ENCODE measurements at places on chromosomes 1 and 21. TPM values are rescaled to one million over a fixed set of nuclear protein-coding genes. Genes with fewer than 3 reads are reported as not detected.

GRCh38 chr1:66540434-66541032 lies 6.6 kb downstream of the SGIP1 start:
- DNase-seq: no peak

GRCh38 chr1:19762175-19762779 lies 37.4 kb downstream of the TMCO4 start:
- no peak for DNase-seq

GRCh38 chr1:169623132-169623926 lies 6.6 kb downstream of the SELP start:
- DNase-seq: no peak

Gene SLAMF6
- total RNA-seq: not detected

GRCh38 chr1:159088050-159088449 lies 11.5 kb upstream of the AIM2 start:
- DNase-seq: no peak

DNA sequence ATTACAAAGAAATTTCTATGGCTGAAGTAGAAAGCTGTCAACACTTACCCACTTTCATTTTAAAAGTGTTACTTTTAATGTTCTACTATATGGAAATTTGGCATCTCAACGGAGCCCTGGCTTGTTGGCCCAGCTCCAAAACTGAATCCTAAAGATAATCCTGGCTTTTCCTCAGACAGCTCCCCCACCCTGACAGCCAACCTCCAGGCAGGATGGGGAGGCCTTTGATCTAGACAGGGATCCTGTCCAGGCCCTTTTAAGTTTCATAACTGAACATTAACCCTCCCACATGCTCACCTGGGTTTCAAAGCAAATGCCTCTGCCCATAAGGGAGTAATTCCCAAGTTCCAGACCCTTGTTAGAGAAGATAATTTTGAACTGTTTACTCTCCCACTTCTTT lies 99.3 kb upstream of the RALGPS2 start:
- DNase-seq: no peak

GRCh38 chr1:154970631-154971340 lies at the start of gene SHC1:
SHC1 (minus strand) TSS chr1:154970747; CDS start chr1:154970526, 221 bp downstream.
- peak; percentile 99 for DNase-seq

Gene PEX19
- 49.8 TPM for total RNA-seq

Gene KRTAP12-2
- not detected for total RNA-seq

DNA sequence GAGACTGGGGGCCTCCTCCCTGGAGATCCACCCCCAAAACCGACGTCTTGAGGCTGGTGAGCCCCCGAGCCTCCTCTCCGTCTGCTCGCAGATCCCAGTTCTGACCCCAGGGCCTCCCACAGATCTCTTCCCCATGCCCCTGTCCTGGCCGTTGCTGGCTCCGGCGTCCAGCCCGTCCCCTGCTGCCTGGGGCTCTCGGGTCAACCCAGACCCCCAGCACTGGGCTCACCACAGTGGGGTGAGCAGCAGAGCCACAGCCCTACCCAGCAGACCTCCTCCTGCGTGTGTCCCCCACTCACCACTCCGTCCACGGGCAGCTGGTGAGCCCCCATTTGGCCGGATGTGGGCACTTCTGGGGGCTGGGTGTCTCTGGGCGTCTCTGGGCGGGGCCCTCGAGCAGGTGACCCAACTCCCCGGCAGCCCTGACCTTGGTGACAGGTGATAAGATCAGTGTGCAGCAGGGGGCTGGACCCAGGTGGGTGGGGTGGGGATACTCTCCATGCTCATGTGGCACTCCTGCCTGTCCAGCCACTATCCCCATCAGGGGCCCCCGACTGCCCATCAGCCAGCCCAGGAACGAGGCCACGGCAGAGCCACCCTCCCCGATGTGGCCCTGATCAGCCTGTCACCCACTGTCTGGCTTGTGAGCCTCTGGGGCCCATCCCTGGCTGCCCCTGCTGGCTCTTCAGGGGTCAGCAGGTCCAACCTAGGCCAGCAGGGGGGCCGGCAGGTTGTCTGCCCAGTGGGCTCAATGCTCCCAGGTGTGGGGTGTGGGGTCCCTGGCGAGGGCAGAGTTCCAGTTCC lies 709 bp downstream of the TNFRSF14 start:
- DNase-seq: no peak

DNA sequence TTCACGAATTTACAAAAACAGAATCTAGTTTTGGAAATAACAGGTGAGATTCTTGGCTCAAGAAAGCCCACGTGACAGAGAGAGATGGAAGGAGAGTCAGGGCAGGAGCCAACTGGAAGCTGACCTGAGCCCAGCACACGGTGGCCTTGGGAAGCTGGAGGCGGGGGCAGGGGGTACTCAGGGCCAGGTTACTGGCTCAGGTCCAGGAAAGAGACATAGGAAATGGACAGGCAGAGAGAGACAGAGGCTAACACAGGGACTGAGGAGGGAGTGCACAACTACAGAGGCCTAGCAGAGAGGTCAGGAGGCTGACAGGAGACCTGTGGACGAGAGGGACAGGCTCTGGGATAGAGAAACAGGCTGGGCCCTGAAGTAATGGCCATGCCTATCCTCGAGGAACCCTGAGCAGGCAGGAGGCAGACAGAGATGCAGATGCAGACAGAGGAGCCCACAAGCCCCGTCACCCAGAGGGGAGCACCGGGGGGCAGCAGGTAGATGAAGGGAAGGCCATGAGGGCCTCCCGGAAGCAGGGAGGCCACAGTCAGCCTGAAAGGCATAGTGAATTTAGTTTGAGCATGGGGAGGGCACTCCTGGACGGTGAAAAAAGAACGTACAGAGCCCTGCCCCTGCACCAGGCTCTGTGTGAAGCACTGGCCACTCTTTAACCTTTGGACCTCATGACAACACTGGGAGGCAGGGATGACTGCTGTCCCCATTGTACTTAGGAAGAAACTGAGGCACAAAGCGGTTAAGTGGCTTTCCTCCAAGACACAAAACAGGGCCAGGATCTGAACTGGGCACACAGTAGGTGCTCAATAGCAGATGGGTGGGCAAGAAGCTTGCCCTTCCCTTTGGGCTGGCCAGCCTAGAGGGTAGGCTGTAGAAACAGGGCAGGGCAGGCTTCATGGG lies 230.1 kb downstream of the TRABD2B start:
- no peak for DNase-seq

Gene ZNF648
- not detected for total RNA-seq

DNA sequence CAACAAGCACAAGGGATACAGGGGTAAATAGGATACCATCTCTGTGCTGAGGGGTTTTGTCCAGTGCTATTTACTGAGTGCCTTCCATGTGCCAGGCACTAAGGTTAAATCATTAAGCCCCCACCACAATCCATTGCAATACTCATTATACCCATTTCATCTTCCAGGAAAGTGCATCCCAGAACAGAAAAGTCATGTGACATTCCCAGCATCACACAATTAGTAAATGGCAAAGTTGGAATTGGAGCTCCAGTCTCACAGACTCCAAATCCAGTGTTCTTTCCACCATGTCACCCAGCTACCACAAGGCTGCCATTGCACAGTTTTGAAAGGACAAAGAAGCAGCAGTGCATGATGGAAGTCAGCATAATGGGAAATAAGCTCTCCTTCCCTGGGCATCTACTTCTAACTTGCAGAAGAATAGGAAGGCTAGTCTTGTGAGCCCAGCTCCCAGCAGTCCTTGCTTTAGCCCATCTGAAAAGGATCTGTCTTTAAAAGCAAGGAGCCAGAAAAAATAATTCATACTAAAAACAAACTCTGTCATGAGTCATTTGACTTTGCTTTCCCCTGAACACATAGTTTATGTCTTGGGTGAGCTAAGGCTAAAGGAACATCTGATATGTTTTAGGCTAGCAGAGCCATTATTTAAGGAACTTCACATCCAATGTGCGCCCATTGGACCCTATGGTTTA lies 111.4 kb upstream of the HOOK1 start:
- no peak for DNase-seq

- no peak for DNase-seq
Measured at GRCh38 chr1:172549621-172550280, 16.8 kb downstream of the SUCO start.

GRCh38 chr1:204154568-204155255 lies 2.9 kb upstream of the ETNK2 start:
- DNase-seq: no peak

- no peak for DNase-seq
Measured at GRCh38 chr21:44024887-44025353, 12.8 kb downstream of the TRAPPC10 start.

DNA sequence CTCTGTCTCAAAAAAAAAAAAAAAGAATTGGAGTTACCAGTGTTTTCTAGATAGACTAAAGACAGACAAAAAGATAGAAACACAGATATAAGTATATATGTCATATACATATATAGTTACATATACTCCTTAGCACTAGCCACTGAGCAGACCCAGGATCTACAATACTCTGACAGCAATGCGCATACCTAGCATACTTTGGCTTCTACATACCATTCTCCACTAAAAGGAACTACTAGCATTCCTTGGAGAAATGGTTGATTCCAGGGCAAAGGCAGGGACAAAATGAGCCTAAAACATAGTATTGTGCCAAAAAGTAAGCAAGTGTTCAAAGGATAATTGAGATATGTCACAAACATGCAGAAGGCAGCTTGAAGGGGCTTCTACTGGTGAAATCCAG lies 22.7 kb downstream of the SYNJ1 start:
- DNase-seq: no peak

Gene EXOSC10
- 42.5 TPM for total RNA-seq

- DNase-seq: no peak
Measured at GRCh38 chr1:204027446-204027845, 45.5 kb upstream of the SOX13 start.

DNA sequence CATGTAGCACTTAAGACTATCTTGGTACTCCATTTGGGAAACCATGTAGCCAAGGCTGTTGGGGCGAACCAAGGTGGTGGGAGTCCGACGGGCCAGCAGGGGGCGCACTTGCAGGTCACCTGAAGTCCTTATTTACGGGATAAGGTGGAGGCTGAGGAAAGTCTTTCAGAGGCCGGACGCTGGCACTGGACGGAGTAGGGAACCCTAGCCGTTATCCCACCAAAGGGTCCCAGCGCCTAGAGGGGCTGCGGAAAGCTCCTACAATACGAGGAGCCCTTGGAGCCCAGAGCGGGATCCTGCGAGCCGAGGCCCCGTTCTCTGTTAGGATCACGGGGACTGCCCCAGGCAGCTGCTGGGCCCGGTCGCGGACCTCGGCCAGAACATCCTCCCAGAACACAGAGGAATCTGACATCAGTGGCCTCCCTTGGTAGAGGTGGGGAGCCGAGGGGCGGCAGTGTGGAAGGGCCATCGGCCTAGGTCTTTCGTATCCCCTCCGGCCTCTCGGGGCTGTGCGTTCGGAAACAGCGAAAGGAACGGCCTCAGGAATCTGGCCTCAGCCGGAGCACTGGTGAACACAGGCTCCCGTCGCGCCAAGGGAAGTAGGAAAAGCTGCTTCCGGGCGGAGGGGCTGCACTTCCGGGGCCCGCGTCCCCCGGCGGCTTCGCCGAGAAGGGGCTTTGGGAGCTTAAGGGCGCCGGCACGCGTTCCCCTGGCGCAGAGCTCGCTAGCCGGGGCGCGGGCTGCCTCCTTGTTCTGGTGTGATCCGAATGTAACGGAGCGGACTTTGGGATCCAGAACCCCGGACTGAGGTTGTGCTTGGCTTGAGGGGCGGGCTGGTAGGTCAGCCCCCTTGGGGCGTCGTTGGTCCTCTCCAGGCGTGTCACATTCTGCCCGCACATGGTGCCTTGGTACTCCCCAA lies 29.9 kb upstream of the RPTN start:
- peak; percentile 11 for DNase-seq

- no peak for DNase-seq
Measured at GRCh38 chr1:214310010-214310409, 29.1 kb downstream of the SMYD2 start.

GRCh38 chr1:168136709-168137514 lies at the start of gene GPR161:
GPR161 (minus strand) TSS chr1:168136930; CDS start chr1:168104850, 32,080 bp downstream.
- DNase-seq: peak; percentile 60

Gene P3H1
- 32.5 TPM for total RNA-seq

DNA sequence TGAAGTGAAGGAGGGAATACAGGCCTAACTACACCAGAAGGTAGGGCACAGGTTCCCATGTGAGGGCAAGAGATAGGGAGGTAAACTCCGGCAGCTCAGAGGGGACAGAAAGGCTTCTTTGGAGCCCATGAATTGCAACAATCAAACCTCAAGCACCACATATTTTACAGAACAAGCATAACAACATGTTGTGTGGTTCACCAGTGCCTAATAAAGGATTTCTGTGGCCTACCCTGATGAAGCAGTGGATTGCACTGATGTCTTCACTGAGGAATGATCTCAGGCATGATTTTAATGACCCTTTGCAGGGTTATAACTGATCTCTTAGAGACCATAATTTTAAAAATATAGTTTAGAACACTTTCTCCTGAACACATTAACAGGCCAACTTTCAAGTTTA lies 77.4 kb downstream of the RUNX1 start:
- DNase-seq: no peak

DNA sequence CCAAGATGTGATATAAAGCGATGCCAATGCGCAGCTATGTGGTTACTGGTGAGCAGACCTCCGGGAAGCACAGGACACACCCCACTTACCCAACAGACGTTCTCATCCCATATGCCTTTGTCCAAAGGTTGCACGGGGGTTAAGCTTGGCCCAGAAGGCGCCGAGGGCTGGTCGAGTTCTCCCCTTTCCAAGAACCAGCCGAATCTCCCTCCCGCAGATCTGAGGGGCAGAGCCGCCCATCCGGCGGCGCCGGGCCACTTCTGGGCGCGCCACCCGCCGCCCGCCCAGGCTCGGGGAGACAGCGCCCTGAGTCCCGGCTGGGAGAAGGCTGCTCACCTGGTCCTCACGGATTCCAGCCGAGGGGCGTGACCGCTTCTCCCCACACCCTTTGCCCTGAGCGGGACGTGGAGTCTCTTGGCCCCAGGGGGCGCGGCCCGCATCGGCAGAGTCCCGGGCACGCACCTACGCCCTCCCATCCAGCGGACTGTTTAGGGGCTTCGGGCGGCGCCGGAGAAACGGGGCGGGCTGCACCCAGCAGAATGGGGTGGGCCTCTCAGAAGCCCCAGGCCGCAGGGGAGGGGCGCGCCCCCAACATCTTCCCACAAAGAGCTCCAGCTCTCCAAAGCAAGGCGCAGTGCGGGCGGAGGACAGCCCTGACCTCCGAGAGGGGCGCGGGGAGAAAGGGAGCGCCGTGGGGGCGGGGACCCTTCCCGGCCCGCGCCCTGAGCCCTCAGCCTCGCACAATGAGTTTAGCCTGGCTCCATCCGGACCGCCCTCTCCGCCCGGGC lies 615 bp downstream of the GPR161 start:
- no peak for DNase-seq

DNA sequence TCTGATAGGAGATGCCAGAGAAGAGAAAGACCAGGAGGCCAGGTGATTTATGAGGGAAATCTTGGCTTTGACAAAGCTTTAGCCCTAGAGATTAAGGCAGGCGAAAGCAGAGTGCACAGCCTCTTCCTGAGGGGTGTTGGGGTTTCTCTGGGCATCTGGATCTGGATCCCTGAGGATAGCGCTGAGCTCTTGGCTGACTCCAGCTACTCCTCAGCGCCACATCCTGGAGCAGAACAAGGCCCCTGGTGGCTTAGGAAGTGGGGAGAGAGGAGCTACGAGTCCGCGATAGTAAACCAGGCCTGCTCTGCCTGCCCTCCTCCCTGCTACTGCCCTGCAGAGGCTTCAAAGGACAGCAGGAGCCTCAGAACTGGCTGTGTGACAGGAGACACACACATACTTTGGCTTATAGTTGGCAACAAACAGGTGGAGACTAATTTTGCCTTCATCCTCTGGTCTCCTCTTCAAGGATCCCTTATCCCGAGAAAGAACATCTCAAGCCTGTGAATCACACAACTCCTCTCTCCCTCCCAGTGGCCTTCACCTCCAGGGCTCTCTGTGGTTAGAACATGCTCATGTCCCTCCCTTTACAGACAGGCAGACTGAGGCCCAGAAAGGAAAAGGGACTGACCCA lies 66.9 kb downstream of the TRABD2B start:
- no peak for DNase-seq

GRCh38 chr21:39020751-39021477 lies 162.3 kb downstream of the PSMG1 start:
- DNase-seq: no peak

Gene TTC34
- 0.17 TPM for total RNA-seq

GRCh38 chr1:182794676-182795201 lies 5.2 kb downstream of the NPL start:
- no peak for DNase-seq
